Testis (tissue), 5 donors: ENCODE measurements at places on chromosomes 13 and 19. TPM values are rescaled to one million over a fixed set of nuclear protein-coding genes. Genes with fewer than 3 reads are reported as not detected.

DNA sequence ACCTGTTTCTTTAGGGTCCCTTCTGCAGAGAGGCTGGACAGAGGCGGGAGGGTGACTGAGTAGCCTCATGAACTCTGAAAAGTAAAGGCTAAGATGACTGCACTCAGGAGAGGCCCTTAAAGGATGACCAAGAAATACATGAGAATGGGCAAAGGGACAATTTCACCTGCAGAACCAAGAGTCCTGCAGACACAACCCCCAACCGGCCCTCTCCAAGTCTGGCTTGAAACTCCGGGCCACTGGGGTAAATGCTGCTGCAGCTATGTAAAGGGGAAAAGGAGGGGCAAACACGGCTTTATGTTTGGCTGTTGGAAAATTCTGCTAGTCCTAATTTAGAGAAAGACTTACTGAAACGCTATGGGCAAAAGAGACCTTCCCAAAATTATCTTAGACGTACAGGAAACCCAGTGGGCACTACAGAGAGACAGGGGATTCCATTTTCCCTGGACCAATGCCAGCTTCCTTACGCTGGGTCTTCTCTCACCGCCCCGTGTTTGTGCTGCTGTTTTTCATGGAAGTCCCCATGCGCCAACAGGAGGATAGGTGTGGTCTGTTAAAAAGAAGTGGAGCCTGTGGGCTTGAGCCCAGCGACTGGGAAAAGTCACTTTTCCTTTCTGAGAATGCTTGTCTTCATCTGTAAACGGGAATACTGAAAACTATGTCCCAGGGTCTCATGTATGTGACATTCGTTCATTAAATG lies 10.6 kb downstream of the COL4A2 start:
- no peaks in the 10 kb centered on the region for H3K27me3 ChIP-seq
- no peaks in the 10 kb centered on the region for H3K4me1 ChIP-seq
- no peak overlapping the region for H3K4me3 ChIP-seq
- no peak overlapping the region for H3K27ac ChIP-seq

- H3K36me3 ChIP-seq, result no peaks in the 10 kb centered on the region
- H3K27me3 ChIP-seq, result no peaks in the 10 kb centered on the region
- no peak for DNase-seq
- H3K4me3 ChIP-seq, result no peak overlapping the region
- no peaks in the 10 kb centered on the region for H3K4me1 ChIP-seq
- H3K27ac ChIP-seq, result peak overlapping the region; percentile 21
Observed at GRCh38 chr13:97211300-97211699, 10.8 kb upstream of the MBNL2 start.

DNA sequence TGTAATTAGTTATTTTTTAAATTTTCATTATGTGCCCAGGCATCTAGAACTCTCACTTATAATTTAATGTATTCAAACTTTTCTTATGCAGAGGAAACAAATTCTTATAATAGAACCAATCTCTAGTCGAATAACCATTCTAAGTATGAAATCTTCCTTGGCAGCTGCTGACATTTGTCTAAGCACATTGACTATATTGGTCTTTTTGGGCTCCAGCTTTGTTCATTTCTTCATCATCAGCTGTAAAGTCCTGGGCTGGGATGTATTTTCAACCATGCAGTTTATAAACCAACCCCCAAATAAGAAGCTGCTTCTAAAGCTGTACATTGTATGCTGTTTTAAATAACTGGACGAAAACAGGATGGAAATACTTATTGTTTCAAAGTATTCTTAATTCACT lies 2.3 kb upstream of the MICU2 start:
- no peak for DNase-seq
- H3K4me3 ChIP-seq, result no peak overlapping the region
- H3K27me3 ChIP-seq, result no peaks in the 10 kb centered on the region
- no peaks in the 10 kb centered on the region for H3K36me3 ChIP-seq

DNA sequence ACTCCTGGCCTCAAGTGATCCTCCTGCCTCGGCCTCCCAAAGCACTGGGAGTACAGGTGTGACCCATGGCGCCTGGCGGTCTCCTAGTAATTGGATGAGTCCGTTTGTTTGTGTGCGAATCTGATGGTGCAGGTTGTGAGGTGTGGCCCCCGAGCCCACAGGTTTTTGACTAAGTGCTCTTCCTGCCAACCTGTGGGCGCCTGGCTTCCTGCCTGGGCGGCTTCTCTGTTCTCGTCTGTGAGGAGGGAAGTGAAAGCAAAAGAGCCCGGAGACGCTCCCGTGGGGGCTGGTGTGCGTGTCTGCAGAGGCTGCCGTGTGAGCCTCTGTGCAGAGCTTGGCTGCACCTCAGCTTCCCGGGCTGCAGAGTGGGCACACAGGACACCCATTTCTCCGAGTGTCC lies 10.0 kb downstream of the ARHGAP45 start:
- no peak overlapping the region for H3K4me3 ChIP-seq
- no peak overlapping the region for H3K27ac ChIP-seq
- DNase-seq, result no peak
- H3K36me3 ChIP-seq, result no peaks in the 10 kb centered on the region

DNA sequence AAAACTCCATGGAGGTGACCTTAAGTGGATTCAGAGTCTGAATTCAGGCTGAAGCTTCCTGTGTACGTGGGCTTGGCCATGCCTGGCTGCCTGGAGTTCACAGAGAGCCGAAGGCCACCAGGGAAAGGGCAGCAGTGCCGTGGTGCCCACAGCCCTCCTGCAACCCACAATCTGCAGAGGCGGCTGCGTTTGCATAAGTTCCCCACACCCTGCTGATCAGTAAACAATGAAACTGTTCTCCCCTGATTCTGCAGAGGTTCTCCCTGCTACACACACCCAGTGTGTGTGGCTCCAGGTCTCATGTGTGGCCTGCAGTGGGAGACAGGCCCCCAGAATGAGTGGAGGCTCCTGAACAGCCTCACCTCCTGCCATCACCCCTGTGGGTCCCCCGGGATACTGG lies 126.9 kb upstream of the SLC7A1 start:
- no peaks in the 10 kb centered on the region for H3K4me1 ChIP-seq
- no peaks in the 10 kb centered on the region for H3K36me3 ChIP-seq
- no peak overlapping the region for H3K4me3 ChIP-seq

DNA sequence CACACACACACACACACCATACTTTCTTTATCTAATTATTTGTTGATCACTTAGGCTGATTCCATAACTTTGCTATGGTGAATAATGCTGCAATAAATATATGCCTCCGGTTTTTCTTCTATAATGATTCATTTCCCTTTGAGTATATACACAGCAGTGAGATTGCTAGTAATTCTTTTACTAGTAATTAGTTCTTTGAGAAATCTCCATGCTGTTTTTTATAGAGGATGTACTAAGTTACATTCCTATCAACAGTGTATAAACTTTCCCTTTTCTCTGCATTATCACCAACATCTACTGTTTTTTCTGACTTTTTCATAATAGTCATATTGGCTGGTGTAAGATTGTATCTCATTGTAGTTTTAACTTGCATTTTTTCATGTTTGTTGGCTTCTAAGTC lies 1405.1 kb downstream of the PCDH9 start:
- DNase-seq, result no peak
- no peaks in the 10 kb centered on the region for H3K27me3 ChIP-seq
- no peaks in the 10 kb centered on the region for H3K36me3 ChIP-seq

- peaks cover 6% of the 10 kb centered on the region for H3K4me1 ChIP-seq
- peak overlapping the region; percentile 86 for H3K4me3 ChIP-seq
- no peaks in the 10 kb centered on the region for H3K36me3 ChIP-seq
- DNase-seq, result no peak
- H3K27ac ChIP-seq, result peak overlapping the region; percentile 97
Observed at GRCh38 chr19:34732612-34733211, 1.3 kb upstream of the ZNF181 start.

ZNF491 gene
- 0.62 TPM for total RNA-seq

CASP14 gene
- 0.16 TPM for total RNA-seq

IGSF23 gene
- 0.37 TPM for total RNA-seq

SUGP1 gene
- 98.8 TPM for total RNA-seq

BAX gene
- 52.1 TPM for total RNA-seq
